ENCODE measurements at places on chromosomes 7 and 10.

GRCh38 chr10:71747039-71747531 is 26.2 kb downstream of the VSIR start:
- DNase-seq: no peak

DNA sequence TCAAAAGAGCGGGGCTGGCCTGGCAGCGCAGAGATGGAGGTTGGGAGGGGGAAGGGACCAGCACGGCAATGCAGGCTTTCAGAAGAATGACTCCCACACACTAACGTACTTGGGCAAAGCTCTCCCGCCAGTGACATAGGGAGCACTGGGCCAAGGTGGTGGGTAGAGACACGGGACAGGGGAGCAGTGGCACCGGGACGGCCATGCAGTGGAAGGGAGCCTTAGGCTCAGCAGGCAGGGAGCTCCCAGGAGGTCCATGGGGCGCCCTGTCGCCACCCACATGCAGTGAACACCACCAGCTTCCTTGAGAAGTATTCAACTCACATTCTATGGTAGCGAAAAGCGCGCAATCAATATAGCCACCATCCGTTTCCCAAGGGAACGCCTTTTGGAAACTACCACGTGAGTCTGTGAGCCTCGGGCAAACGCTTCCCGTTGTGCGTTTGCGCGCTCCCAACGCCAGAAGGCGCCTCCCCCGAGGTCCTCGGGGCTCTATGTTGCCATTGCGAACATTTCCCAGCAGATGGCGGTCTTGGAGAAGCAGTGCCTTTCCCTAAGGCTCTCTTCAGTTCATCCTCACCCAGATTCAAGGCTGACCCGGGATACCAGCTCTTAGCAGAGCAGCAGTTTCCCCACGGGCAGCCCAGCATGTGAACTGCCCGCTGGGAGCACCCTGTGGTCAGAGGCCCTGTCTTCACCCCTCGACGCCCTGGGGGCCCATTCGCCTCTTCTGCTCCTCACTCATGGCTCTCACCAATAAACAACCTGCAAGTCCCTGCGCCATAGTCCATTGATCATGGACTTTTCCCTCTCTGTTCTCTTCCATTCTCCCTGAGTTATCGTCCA is 16.4 kb upstream of the OPALIN start:
- DNase-seq: peak; percentile 37

DNA sequence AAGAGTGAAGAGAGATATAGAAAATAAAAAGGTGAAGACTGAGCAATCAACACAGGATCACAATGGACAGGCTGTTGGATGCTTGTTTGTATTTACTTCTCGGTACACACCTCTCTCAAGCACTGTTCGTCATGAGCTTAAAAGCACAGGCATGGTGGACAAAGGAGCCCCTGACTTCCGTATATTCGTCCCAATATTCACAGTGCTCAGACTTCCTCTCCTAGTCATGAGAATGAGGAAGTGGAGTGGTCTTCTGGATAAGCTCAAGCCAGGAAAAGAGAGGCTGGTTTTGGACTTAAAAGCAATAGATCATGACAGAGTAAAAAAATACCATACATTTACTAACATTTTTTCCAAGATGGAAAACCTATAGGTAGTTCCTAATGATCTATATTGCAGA is 172.5 kb downstream of the SORCS1 start:
- DNase-seq: no peak

- no peak for DNase-seq
Observed at GRCh38 chr10:42872865-42873435, 90.4 kb downstream of the BMS1 start.

GRCh38 chr7:88347517-88347916 is 40.8 kb upstream of the STEAP4 start:
- DNase-seq: no peak

- DNase-seq: no peak
Observed at GRCh38 chr7:26600411-26600810, 264.0 kb downstream of the SKAP2 start.
